ENCODE measurements at places on chromosomes 7 and 10.

- H3K4me1 ChIP-seq: peaks cover 26% of the 10 kb centered on the region
- DNase-seq: no peak
- no peak overlapping the region for H3K4me3 ChIP-seq
- H3K27ac ChIP-seq: no peak overlapping the region
- peaks cover 11% of the 10 kb centered on the region for H3K27me3 ChIP-seq
These were observed 9.0 kb upstream of the VIM start for GRCh38 chr10:17219024-17219423.

DNA sequence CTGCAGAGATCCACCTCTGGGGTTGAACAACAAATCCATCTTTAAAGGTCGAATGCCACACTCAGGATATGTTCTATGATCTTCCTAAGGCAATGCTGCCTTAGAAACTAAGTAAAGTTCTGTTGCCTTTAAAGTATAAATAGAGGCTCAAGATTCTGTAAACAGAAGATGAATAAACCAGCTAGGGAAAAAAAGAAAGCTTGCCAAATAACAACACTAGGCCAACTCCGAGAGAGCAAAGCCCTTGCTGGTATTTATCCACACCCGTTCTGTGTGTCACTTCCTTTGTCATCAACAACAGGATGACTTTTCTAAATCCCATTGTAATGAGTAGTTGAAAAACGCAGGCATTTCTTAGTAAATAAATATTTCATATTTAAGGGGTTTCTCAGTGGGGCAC, 330.0 kb upstream of the GLI3 start:
- H3K4me1 ChIP-seq: peaks cover 11% of the 10 kb centered on the region
- no peak for DNase-seq
- no peaks in the 10 kb centered on the region for H3K27me3 ChIP-seq
- no peak overlapping the region for H3K27ac ChIP-seq

GRCh38 chr7:64849250-64849923, 53.7 kb upstream of the ZNF273 start:
- H3K4me3 ChIP-seq: no peak overlapping the region
- H3K4me1 ChIP-seq: no peaks in the 10 kb centered on the region
- no peak for DNase-seq
- H3K27ac ChIP-seq: no peak overlapping the region
- H3K36me3 ChIP-seq: no peaks in the 10 kb centered on the region
- H3K27me3 ChIP-seq: no peaks in the 10 kb centered on the region

- H3K4me1 ChIP-seq: no peaks in the 10 kb centered on the region
- H3K4me3 ChIP-seq: no peak overlapping the region
- H3K27me3 ChIP-seq: peaks cover 2% of the 10 kb centered on the region
- peaks cover 8% of the 10 kb centered on the region for H3K36me3 ChIP-seq
- H3K27ac ChIP-seq: no peak overlapping the region
These were observed 466.1 kb upstream of the FOXK1 start for GRCh38 chr7:4216016-4216415.

- no peak overlapping the region for H3K4me3 ChIP-seq
- peak overlapping the region; percentile 68 for H3K27ac ChIP-seq
- H3K27me3 ChIP-seq: no peaks in the 10 kb centered on the region
- peaks cover 6% of the 10 kb centered on the region for H3K4me1 ChIP-seq
- peaks cover 4% of the 10 kb centered on the region for H3K36me3 ChIP-seq
These were observed 94.4 kb upstream of the SEMA3C start for GRCh38 chr7:81013083-81013817.

DNA sequence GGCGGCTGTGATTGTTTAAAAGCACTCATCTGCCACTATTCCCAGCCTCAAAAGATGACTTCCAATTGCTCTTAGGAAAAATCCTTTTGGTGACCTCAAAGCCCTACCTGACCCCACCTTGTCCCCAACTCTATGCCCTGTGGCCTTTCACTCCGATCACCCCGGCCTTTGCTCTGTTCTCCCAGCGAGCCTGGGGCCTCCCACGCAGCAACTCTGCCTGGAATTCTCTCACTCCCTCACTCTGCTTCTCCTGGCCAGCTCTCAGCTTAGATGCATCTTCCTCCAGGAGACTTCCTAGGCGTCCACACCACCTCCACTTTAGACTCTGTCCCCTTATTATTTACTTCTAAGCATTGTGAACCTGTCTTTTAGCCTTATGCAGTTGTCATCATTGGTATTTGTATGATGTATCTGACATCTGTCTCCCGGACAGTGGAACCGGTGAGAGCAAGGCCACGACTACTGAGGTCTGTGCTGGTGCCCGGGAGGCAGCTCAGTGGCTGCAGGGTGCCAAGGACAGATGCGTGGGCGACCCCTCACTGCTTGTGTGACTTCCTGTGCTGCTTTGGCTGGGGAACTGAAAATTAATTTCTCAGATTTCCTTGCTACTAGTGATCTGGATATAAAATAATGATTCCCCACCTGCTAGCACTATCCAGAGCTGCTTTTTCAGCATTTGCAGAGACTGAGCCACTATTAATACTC, 63.0 kb downstream of the PIP4K2A start:
- H3K4me1 ChIP-seq: peaks cover 55% of the 10 kb centered on the region
- H3K36me3 ChIP-seq: peaks cover 4% of the 10 kb centered on the region
- no peak for DNase-seq
- no peaks in the 10 kb centered on the region for H3K27me3 ChIP-seq
- peak overlapping the region; percentile 10 for H3K27ac ChIP-seq
- no peak overlapping the region for H3K4me3 ChIP-seq

DNA sequence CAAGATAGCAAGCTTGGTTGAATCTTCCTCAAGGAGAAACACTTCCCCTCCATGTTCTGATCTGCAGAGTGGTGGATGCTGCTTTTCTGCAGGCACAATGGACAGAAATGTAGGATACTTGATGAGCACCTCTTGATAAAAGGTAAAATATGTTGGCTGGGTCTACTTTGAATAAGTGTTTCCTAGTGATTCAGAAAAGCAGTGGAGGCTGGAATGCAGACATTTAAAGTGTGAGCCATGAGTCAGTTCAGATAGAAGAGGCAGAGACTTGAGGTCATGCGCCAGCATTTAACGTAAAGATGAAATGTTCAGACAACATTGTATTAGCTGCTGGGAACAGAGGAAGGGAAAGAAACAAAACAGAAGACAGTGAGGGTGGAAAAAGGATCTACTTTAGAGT, 403.1 kb downstream of the ADRA2A start:
- no peak overlapping the region for H3K4me3 ChIP-seq
- no peak for DNase-seq
- peaks cover 24% of the 10 kb centered on the region for H3K4me1 ChIP-seq
- H3K27me3 ChIP-seq: no peaks in the 10 kb centered on the region

DNA sequence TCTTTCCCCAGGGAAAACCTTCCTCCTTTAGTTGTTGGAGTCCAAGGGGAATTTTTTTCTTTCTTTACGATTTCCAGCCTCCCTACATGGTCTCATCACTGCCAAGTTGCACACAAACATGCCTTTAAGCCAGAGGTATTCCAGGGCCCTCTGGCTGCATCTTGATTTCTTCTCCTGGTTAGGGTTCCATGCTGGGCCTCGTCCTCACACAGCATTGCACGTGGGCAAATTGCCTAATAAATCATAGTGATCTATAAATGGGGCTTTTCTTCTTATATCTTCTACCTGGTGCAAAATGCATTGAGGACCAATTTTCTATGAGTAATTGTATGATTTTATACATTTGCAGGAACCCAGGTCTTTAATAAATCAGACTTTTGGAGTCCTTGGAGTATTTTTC, 284.2 kb downstream of the C7orf25 start:
- no peaks in the 10 kb centered on the region for H3K36me3 ChIP-seq
- H3K4me1 ChIP-seq: no peaks in the 10 kb centered on the region
- no peak for DNase-seq
- no peak overlapping the region for H3K27ac ChIP-seq
- no peak overlapping the region for H3K4me3 ChIP-seq

- no peak for DNase-seq
- H3K27me3 ChIP-seq: no peaks in the 10 kb centered on the region
- no peak overlapping the region for H3K4me3 ChIP-seq
- no peaks in the 10 kb centered on the region for H3K36me3 ChIP-seq
- no peaks in the 10 kb centered on the region for H3K4me1 ChIP-seq
- H3K27ac ChIP-seq: no peak overlapping the region
These were observed 24.5 kb downstream of the STEAP1 start for GRCh38 chr7:90178679-90179278.

DNA sequence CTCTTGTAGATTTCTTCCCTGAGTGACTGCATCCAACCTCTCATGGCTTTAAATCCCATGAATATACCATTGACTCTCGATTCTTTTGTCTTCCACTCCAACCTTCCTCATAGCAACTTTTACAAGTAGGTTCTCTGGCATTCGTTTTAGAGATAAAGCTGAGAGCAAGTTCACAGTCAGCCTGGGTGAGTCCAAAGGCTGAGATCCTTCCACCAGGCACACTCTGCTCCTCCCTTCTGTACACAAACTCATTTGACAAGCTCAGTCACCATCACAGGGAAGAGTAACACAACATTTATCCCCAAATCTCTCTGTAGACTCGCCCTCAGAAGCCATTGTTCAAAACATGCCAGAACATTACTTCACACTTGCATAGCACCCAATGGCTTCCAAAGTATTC, 10.9 kb downstream of the CTTNBP2 start:
- no peaks in the 10 kb centered on the region for H3K27me3 ChIP-seq
- H3K27ac ChIP-seq: peak overlapping the region; percentile 3
- peaks cover 36% of the 10 kb centered on the region for H3K4me1 ChIP-seq
- peak overlapping the region; percentile 8 for H3K4me3 ChIP-seq
- H3K36me3 ChIP-seq: peaks cover 33% of the 10 kb centered on the region
- no peak for DNase-seq

DNA sequence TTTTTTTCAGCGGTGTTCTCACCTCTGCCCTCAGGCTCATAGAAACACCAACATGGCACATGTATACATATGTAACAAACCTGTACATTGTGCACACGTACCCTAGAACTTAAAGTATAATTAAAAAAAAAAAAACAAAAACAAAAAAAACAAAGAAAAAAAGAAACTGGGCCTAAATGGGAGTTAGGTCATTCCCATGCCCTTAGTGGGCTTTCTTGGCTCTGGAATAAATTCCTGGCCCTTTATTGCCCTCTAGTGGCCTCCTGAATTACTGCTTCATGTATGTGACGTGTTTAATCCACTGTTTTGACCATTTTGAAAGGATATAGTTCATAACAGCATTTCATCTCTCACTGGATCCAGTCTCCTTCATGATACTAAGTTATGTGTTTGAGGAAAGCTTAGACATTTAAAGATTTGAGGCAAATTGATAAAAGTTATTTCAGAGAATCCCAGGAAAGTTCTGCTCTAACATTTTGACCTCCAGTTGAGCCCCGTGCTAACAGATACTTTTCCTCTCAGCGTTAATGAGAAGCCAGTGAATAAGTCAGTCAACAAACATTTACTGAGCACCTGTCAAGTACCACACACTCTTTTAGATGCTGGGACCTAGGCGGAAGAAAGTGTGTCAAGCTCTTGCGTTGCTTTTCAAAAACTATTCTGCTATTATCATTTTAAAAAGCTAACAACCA, 54.7 kb upstream of the SYPL1 start:
- H3K27me3 ChIP-seq: peaks cover 5% of the 10 kb centered on the region
- H3K36me3 ChIP-seq: no peaks in the 10 kb centered on the region
- no peak overlapping the region for H3K4me3 ChIP-seq
- no peak overlapping the region for H3K27ac ChIP-seq
- DNase-seq: no peak

- peaks cover 15% of the 10 kb centered on the region for H3K36me3 ChIP-seq
- no peaks in the 10 kb centered on the region for H3K27me3 ChIP-seq
- DNase-seq: no peak
- no peak overlapping the region for H3K4me3 ChIP-seq
- peaks cover 5% of the 10 kb centered on the region for H3K4me1 ChIP-seq
These were observed 146.7 kb downstream of the ATE1 start for GRCh38 chr10:121781101-121781500.

- H3K4me1 ChIP-seq: no peaks in the 10 kb centered on the region
- H3K27me3 ChIP-seq: no peaks in the 10 kb centered on the region
- DNase-seq: no peak
- H3K27ac ChIP-seq: no peak overlapping the region
- H3K36me3 ChIP-seq: no peaks in the 10 kb centered on the region
These were observed 912.0 kb downstream of the SORCS1 start for GRCh38 chr10:106252541-106252940.

GRCh38 chr10:83153714-83154113, 985.6 kb upstream of the GHITM start:
- no peaks in the 10 kb centered on the region for H3K36me3 ChIP-seq
- H3K27ac ChIP-seq: no peak overlapping the region
- H3K4me1 ChIP-seq: no peaks in the 10 kb centered on the region
- H3K4me3 ChIP-seq: no peak overlapping the region
- DNase-seq: no peak
- H3K27me3 ChIP-seq: no peaks in the 10 kb centered on the region

DNA sequence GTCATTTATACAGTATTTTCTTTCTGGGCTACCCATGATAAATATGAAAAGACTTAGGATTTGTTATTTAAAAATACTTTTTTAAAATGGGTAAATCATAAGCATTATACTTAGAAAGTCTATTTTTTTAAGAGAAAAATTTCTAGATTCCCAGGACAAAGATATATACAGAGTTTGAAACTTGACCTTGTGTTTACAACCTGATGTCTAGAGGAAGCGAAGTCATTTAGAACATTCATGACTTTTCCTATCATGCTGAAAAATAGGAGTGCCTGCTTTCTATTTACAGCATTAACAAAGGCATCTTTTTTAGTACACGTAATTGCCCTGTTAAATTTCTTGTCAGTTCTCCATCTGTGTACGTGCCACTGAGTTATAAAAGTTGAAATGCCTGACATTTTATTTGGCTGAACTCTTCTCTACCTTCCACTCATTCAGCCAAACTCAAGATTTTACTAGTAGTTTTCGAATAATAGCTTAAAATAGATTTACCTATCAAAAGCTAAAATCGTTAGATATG, 23.0 kb downstream of the GNAT3 start:
- H3K36me3 ChIP-seq: no peaks in the 10 kb centered on the region
- DNase-seq: no peak
- H3K27me3 ChIP-seq: no peaks in the 10 kb centered on the region
- H3K4me3 ChIP-seq: no peak overlapping the region
- no peaks in the 10 kb centered on the region for H3K4me1 ChIP-seq
- H3K27ac ChIP-seq: no peak overlapping the region

DNA sequence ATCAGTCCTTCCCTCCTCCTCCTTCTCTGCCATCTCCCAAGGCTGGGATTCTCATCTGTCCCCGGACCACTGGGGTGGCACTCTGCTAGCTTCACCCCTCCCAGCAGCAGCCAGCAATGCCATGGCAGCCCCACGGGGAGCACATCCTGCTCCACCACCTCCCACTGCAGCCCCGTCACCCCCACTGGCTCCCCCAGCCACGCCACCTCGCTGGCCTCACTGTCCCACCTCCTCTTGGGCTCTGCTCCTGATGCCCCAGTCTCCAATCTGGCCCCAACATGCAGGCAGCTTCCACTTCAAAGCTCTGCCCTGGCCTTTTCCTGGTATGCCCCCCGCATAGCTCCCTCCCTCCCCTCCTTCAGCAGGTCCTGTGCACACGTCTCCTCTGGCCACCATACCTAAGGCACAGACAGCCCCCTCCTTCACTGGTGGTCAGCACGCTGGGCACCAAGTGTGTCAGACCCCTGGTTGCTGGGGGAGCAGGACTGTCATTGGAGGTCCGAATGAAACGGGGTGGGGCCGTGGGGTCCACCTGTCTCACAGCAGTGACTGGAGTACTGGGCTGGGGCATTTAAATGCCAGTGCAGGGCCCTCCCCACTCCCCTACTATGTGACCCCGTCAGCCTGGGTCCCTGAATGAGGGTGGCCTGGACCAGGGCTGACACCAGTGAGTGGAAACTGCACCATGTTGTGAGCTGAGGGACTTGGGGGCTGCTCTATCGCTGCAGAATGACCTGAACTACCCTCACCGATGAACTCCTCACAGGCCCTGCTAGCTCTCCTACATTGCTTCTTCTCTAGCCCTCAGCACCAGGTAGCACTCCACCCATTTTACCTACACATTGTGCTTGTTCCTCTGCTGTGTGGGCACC, 38.7 kb downstream of the RASGEF1A start:
- peak; percentile 65 for DNase-seq
- H3K36me3 ChIP-seq: no peaks in the 10 kb centered on the region
- H3K4me1 ChIP-seq: no peaks in the 10 kb centered on the region

All from type B pancreatic cell (in vitro differentiated cells).